Stimulated activated CD8-positive, alpha-beta memory T cell treated with anti-CD3 and anti-CD28 coated beads, Interleukin-7, amount 100 ng/mL, for 24 hours (primary cell): ENCODE measurements at places on chromosomes 1 and 21.

DNA sequence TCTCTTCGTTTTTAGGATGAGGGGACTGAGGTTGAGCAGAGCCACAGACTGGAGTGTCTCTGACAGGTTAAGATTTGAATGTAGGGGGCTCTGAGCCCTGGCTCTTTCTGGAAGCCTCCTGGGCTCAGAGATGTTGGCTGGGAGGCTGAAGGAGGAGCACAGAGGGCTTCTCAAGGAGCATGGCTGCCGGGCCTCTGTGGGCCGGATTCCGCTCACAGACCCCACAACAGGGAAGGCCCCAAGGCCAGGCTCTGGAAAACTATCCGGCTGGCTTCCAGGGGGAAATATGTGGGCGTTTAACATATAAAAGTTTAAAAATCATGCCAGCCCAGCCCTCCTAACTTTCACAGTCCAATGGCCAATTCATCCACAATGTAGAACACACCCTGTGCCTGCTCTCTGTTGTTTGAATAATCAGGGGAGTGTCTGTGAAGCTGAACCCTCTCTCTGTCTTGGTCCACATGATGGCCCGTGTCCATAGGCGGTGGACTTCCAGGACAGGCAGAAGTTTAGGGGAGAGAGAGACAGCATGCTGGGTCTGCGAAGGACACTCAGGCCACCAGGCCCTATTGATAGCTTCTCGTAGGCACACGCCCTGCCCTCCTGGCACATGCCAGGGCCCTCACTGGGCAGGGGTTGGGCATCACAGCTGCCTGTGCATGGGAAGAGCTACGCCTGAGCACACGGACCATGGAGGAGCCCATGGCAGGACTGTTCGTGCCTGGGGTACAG is 10.8 kb downstream of the OBSCN start:
- DNase-seq = no peak

DNA sequence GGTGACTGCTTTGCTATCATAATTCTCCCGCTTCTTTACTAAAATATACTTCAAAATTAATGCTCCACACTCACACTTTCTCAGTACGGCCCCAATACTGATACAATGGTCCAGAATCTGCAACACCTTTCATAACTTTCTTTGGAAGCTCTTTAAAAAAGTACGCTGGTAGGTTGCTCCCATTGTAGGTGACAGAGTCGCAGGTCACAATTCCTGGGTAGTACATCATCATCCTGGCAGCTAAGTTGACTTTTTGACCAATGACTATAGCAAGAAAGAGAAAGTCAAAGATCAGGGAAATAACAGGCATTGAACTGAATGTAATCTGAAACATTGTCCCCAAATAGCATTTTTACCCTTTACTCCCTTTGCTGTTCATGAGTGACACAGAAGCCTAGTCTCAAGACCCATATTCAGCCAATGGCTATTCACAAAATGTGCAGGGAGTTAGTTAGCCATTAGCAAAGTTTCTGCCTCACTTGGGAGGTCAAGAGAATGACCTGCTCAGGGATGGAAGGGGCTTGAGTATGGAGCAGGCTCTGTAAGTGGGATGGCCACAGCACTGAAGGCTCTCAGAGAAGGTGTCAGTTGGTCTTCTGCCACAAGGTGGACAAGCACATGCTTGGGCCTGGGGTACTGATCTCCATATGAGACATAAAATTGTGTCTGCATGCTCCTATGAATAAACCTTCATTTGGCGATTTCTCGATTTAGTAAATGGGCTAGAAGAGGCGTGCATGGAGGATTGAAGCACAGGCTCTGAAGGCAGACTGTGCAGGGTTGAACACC is 35.4 kb downstream of the ADCY10 start:
- DNase-seq = no peak

- no peak for DNase-seq
These were observed 39.4 kb upstream of the PTGFRN start for GRCh38 chr1:116870300-116870699.

GRCh38 chr1:212977781-212978645 is 27.7 kb downstream of the VASH2 start:
- DNase-seq = no peak

DNA sequence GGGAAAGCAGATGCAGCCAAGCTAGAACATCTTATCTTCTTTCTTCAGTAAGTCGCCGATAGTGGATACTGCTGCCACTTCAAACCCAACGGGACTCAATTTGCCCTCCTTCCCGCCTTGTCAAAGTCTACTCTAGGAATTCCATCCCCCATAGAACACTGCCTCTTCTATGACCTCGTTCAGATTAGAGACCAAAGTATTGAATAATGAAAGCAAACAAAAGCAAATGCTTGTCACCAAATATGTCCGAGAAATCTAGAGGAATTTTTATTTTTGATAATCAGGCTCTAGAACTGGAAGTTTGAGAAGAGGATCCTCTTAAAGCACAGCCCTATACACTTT is 853 bp upstream of the RRAGC start:
- DNase-seq = no peak

- DNase-seq = no peak
These were observed 41.0 kb downstream of the BRINP3 start for GRCh38 chr1:190436615-190437014.

GRCh38 chr1:172325531-172325930 is 95.0 kb upstream of the C1orf105 start:
- no peak for DNase-seq

DNA sequence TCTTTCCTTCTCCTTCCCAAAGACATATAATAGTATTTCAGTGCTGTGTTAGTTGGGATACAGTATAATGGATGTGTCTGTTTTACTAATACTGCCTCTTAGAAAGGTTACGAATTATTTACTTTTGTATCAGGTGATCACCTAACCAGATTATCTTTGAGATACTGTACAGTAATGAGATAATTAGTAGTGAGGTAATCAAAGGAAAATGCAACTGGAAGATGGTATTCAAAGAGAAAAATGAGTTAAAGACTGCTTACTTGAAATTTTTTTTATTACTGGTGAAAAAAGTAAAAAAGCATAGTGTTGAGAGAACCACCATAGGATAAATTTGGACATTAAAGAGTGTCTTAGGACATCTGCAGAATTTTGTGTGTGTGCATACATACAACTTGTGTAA is 10.9 kb downstream of the SMG7 start:
- DNase-seq = no peak

DNA sequence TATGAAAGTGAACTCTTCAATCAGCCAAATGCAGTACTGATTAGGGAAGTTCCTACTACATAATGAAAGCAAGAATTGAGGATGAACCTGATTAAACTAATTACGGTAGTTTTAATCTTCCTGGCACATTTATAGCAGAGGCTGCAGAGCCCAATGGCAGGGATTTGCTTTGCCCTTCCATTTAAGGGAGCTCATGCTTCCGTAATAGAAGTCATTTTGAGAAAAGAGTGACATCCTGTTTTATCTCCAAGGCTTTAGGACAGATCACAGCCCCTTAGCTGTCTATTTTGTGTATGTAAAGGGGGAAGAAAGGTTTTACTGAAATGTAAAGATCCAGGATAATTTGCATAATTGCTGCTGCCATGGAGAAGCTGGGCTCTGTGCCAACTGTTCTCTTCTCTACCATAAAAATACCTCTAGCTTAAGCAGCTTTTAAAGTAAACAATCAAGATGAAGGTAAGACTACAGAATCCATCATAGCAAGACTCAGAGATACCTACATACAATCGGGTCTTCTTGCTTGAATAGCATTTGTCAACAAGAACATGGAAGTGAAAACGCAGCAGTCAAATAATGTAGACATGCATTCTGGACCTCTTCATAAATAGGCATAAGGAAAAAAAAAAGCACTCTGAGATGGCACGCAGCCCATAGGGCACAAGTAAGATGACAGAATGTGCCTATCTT is 62.5 kb downstream of the ASH1L start:
- no peak for DNase-seq

DNA sequence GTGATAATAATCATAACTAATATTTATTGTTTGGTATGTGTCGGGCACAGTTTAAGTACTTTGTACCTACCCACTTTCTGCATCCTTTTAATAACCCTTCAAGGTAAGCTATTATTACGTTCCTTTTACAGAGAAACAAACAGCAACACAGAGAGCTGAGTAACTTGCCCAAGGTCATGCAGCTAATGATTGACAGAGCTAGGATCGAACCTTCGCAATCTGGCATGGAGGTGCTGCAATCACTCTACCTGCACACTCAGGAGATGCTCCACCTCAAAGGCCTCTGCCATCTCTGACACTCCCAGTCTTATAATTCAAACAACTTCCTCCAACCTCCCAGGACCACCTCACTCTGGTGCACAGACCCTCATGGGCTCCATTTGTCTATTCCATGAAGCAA is 137.2 kb downstream of the DMRTA2 start:
- DNase-seq = no peak

- no peak for DNase-seq
These were observed 459.1 kb downstream of the SETD4 start for GRCh38 chr21:35601211-35601610.

DNA sequence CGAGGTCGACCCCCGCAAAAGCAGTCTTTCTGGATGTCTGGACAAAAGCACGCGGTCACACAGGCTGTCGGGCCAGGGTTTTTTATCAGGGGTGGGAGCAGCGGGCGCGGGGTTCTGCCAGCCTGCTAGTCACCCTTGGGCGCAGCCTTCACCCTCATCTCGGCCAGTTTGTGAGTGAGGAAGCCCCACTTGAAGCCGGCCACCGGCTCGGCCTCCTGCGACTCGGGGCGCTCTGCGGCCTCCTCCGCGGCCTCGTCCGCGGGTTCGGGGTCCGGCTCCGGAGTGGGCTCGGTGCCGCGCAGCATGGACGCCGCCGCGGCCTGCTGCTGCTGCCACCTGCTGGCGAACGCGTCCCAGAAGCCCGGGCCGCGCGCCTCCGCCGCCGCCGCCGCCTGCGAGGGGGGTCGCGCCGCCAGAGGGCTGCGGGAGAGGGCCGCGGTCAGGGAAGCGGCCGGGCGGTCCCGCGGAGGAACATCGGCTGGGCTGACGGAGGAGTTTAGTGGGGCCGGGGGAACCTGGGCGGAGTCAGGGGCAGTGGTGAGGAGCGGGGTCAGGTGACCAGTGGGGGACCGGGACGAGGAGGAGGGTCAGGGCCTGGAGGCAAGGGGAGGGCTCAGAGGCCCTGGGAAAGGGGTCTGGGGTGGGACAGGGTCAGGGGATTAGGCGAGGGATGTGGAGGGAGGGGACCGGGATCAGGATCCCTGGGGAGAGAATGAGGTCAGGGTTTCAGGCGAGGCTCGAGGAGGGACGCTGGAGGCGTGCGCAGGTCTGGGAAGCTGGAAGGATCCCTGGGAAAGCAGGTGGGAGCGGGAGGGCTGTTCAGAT is 4.5 kb downstream of the C1orf232 start:
- no peak for DNase-seq

DNA sequence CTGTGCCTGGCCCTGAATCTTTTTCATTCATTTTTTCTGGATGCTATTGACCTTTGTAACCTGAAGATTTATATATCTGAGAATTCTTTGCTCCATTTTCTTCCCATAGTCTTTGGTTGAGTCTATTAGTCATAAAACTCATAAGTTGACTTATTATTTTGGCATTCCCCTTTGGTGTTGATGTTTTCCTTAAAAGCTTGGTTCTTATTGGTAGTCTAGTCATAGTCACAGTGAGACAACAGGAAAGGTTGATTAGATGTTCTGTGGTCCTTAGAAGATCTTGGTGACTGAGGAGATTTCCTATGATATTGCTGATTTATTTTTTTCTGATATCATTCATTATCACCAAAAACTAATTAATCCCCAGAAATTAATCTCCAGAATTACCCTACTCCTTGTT is 86.2 kb downstream of the PTPRC start:
- no peak for DNase-seq

- DNase-seq = no peak
These were observed 11.8 kb upstream of the CCT8 start for GRCh38 chr21:29085106-29085752.

GRCh38 chr1:24108334-24109165 is 3.4 kb downstream of the MYOM3 start:
- no peak for DNase-seq

DNA sequence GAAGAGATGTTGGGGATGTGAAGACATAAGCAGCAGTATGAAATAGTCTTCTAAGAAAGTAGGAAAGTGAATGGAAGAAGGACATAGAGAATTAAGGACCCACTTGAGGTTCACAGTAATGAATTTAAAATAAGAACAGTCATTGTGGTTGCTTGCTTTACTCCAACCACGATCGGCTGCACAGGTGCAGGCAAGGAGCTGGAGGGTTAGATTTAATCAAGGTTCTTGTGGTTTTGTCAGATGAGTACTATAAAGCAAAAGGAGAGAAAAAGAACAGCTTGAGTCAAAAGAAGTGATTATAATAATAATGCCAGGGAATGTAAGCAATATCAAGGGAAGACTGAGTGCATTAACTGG is 46.1 kb upstream of the RBM34 start:
- no peak for DNase-seq

- DNase-seq = no peak
These were observed 11.8 kb downstream of the KCNE1 start for GRCh38 chr21:34500191-34500590.

GRCh38 chr1:145690587-145691558 is 16.3 kb downstream of the PDZK1 start:
- DNase-seq = no peak

DNA sequence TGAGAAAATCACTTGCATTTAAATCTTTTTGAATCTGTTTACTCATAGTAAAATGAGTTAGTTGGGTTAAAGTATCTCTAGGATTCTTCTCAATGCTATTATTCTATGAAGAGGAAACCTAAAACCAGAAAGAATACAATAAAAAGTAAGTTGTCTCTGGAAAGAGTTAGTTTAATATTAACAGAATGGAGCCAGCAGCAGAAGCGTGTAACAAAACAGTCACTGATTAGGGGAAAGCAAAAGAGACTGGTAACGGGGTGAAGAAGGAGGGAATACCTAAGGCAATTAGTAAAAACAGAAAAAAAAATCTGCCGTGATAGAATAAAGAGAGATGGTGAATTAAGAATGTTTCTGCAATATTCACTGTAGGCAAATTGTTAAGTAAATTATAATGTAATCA is 60.0 kb downstream of the NRDC start:
- no peak for DNase-seq

GRCh38 chr21:42232176-42232825 is 13.4 kb downstream of the ABCG1 start:
- DNase-seq = no peak

GRCh38 chr1:193318347-193318746 is 131.9 kb upstream of the B3GALT2 start:
- no peak for DNase-seq

GRCh38 chr21:23223882-23224281 is 2225.7 kb downstream of the NCAM2 start:
- no peak for DNase-seq

- no peak for DNase-seq
These were observed 150.7 kb downstream of the SETD4 start for GRCh38 chr21:35909456-35910223.

- no peak for DNase-seq
These were observed 318.6 kb upstream of the ADGRL4 start for GRCh38 chr1:79325126-79325525.

GRCh38 chr1:112698366-112699310 is 8.3 kb downstream of the RHOC start:
- no peak for DNase-seq

- DNase-seq = no peak
These were observed 1022.3 kb upstream of the B3GALT2 start for GRCh38 chr1:194208674-194209073.

- DNase-seq = no peak
These were observed 9.4 kb downstream of the CYP2J2 start for GRCh38 chr1:59917026-59917784.

GRCh38 chr1:55635856-55636255 is 420.7 kb upstream of the USP24 start:
- no peak for DNase-seq

- no peak for DNase-seq
These were observed 68.2 kb downstream of the LHX9 start for GRCh38 chr1:197985351-197985750.

- DNase-seq = no peak
These were observed 40.8 kb downstream of the TCEANC2 start for GRCh38 chr1:54094001-54094729.
